ENCODE measurements at places on chromosomes 2 and 18.

GRCh38 chr2:200447139-200447855, 62.6 kb downstream of the KCTD18 start:
- no peak for DNase-seq

DNA sequence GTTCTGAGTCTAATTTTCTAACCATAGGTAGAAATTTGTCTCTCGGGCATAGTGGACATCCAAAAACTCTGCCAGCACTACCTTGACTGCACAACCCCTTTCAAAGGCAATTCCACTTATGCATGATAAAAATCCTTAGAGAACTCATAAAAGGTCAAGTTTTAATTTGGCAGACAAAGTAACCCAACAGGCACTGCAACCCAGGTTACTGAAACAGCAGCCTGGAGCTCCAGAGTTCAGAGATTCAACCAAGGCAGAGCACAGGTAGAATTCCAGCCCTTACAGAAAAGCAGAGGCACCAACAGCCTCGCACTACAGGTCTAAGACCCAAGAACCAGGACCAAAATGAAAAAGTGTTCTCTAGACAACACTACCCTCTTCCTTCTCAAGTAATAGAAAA, 1.8 kb downstream of the DTNB start:
- no peak for DNase-seq

DNA sequence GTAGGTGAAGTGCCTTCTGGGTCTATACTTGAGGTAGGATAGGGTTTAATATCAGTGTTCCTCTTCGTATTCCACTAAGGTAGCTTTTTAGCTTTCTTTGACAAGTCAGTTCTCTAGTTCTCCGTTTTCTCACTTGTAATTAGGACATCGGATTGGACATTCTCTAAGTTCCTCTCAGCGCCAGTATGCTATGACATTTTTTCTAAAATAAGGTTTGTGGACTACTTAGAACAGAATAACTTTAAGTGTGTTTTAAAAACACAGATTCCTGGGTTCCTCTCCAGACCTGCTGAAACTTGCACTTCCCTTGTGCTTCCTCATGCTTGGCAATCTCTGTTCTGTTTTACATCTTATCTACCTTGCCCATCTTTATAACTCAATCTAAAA, 69.3 kb upstream of the YWHAQ start:
- DNase-seq = no peak

GRCh38 chr2:100757621-100758394, 62.1 kb upstream of the NPAS2 start:
- DNase-seq = no peak

- DNase-seq = no peak
Observed at GRCh38 chr2:195406886-195407603, 250.0 kb upstream of the SLC39A10 start.

DNA sequence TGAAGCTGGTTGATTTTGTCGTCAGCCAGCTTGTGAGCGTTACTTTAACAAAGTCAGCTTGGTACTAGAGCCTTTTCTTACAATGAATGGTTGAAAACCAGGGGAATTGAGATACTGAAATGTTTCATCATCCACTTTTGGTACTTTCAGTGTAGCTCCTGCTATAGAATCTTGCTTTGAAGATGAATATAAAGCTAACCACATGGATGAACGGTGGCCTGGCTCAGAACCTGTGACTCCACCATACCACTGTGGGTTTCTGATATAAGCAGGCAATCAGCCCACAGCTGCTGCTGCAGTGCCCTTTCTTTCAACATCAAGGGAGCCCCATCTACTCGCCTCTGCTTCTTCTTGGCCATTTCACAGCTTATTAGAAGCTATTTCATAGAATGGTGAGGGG, 53.2 kb upstream of the GPR45 start:
- no peak for DNase-seq
